Sciatic nerve (tissue), 2 donors: ENCODE measurements at places on chromosomes 3 and 15.

DNA sequence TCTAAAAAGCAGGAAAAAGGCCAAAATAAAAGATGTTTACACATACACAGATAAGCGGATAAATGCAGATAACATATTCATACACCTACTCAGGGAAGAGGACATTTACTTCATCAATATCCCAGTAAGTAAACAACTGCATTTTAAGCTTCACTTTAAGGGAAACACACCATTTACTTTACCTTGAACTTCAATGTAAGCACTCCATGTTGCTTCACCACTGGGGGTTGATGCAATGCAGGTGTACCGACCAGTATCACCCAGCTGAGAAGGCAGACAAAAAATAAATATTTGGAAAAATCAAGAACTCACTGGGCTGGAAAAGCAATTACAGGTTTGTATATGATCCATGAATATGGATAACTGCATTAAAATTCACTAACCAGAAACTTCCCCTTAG, 1099.5 kb downstream of the ROBO1 start:
- no peak for DNase-seq

DNA sequence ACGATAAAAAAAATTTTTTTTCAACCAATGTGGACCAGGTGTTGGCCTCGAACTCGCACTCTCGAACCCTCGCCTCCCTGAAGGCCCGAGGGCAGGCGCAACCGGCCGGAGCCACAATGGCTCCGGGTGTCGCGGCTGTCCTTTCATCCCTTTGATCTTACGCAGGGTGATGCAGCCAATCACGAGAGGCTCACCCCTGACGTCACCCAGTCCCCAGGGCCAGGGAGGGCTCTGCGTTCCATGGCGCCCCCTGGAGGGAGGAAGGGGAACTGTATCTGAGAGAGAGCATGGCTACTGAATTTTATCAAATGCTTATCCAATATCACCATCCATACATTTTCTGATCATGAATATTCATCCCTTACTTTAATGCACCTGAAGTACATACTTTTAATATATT, 15.4 kb upstream of the GMNC start:
- no peak for DNase-seq

- no peak for DNase-seq
These were observed 36.2 kb downstream of the NUDT16 start for GRCh38 chr3:131417751-131418150.

DNA sequence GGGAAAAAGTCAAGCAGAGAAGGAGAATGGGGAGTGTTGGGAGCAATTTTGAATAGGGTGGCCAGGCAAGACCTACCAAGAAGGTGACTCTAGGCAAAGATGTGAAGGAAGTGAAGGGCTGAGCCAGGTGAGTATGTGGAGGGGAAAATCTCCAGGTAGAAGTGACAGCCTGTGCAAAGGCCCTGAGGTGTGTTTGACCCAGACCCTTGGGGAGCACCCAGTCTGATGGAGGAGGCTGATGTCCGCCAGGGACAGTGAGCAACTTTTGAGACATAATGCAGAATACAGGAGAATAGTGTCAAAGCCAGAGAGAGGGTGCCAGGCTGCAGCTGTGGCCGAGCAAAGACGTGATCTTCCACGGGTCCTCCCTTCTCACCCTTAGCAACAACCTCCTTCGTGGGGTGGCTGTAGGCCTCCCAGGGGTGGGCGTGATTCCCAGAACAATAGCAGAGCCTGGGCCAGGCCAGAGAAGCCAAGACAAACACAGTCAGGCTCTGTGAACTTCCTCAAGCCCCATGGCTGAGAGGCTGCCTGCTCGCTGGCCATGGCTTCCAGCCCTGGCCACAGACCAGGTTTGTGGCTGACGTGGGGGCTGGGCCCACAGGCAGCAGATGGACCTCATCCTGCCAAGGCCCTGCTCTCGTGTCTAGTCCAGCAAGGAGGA, 58.1 kb downstream of the SLC6A6 start:
- DNase-seq = peak; percentile 85

DNA sequence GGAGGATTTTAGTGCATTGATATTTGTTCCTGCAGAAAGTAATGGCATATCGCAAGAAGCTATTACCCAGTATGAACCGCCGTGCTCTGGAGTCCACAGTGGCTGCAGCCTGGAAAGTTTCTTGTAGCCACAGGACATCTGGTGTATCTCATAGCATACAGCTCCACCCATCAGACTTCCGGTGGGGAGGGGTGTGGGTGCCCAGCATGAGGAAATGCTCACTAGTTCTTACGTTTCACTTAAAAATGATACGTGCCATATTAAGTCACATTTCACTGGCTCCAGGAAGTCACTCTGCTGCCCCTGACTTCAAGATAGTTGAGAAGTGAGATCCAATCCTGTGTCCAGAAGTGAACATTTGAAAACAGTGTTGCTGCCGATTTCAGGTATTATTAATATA, 990.4 kb downstream of the GBE1 start:
- no peak for DNase-seq

GRCh38 chr3:138234401-138235179, 47.5 kb downstream of the ARMC8 start:
- DNase-seq = no peak
